H1 (cell line): ENCODE measurements at places on chromosomes 1 and 21. TPM values are rescaled to one million over a fixed set of nuclear protein-coding genes. Genes with fewer than 3 reads are reported as not detected.

Gene NES
- total RNA-seq: 135 and 138 TPM in 2 replicates

Gene GBP4
- total RNA-seq: not detected in 2 replicates

Gene GPR25
- total RNA-seq: not detected in 2 replicates

Gene NTMT2
- total RNA-seq: 0.67 TPM in 1 of 2 replicates, not detected in the other

Gene RGS8
- 0.13 and 0.29 TPM in 2 replicates for total RNA-seq

Gene HUNK
- total RNA-seq: 10.2 and 16.7 TPM in 2 replicates

Gene SLC2A5
- total RNA-seq: not detected in 2 replicates

Gene AMY2B
- 2.0 and 2.1 TPM in 2 replicates for total RNA-seq
